GM12864 (cell line): ENCODE measurements at places on chromosomes 5 and 9.

DNA sequence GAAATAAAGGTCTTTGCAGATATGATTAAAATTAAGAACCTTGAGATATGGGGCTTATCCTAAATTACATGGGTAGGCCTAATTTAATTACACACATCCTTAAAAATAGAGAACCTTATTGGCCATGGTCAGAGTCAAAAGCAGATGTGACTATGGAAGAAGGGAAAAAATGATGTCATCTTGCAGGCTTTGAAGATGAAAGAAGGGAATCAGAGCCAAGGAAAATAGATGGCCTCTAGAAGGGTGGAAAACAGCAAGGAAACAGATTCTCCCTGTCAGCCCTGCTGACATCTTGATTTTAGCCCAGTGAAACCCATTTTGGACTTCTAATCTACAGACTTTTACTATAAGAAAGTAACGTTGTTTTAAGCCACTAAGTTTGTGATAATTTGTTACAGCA lies 37.6 kb upstream of the KCNN2 start:
- DNase-seq, result no peak

DNA sequence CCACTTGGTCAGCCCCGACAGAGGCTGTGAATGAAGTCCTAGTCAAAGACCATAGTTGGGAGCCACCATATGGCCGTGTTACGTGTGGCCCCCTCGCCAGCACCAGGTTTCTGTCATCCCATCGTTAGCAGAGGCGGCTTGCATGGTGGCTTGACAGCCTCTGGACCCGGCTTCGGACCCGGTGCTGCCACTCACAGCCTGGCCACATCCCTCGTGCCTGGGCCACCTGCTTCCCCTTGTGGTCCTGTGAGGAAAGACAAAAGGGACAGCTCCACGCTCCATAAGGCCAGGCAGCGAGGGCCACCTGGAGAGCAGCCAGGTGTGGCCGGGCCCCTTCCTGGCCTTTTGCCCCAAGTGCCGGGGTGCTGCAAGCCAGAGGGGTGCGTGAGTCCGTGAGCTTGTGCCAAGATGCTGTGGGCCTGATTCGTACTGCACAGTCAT lies 6.2 kb downstream of the NKD2 start:
- DNase-seq, result no peak

DNA sequence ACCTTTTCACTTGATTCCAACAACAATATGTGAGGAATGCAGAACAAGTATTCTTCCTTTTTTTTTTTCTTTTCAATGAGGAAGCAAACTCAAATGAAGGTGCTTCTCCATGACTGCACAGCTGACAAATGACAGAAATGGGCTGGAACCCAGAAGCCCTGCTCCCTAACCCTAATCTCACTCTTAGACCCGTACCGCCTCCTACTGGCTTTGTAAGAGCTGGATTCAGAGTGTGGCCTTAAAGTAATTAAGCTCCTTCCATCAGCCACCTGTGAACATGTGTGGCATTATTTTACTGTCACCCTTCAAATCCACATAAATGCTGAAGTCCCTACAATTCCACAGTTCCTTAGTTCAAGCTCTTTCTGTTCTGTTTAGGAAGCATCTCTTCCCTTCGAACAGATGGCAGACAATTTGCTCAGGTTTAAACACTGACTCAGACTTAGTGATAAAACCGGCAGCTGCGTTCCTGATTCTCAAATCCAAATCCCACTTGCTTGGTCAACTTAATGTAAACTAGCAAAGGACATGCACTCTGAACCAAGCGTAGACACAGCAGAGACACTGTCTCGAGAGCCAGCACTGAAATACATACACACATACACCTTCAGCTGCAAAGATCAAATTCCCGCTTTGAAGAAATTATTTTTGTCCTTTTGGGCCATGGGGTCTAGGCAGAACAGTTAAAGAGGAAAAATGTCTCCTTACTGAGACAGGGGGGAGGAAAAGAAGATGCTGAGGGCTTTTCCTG lies 316.7 kb upstream of the TLE4 start:
- no peak for DNase-seq

DNA sequence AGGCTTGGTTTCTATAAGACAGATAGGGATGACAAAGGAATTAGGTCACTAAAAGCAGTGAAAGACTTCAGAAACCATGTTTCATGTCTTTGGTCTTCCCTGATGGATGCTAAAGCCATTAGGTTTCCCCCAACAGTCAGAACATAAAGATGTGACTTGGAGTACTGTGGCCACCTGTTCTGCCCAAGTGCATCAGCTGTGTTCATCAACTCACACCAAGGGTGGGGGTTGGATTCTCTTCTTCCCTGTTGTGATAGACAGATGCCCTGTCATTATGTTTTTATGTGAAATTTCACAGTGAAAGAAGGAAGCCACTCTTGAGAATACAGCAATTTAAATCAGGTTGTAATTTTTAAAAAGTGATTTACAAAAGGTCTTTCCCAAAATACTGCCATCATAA lies 196.8 kb downstream of the SH3GL2 start:
- DNase-seq, result no peak

- no peak for DNase-seq
Measured at GRCh38 chr5:81505672-81506071, 111.7 kb upstream of the ACOT12 start.

GRCh38 chr9:128701227-128701854 lies 962 bp upstream of the PKN3 start:
- no peak for DNase-seq

- no peak for DNase-seq
Measured at GRCh38 chr9:71636143-71636839, 132.0 kb downstream of the CEMIP2 start.

DNA sequence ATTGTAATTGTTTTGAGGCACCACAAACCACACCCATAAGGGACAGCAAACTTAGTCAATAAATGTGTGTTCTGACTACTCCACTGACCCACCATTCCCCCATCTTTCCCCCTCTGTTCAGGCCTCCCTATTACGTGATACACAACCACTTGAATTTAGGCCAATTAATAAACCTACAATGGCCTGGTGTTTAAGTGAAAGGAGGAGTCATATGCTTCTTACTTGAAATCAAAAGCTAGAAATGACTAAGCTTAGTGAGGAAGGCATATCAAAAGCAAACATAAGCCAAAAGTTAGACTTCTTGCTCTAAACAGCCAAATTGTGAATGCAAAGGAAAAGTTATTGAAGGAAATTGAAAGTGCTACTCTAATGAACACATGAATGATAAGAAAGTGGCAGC lies 14.6 kb downstream of the ZBTB43 start:
- no peak for DNase-seq

DNA sequence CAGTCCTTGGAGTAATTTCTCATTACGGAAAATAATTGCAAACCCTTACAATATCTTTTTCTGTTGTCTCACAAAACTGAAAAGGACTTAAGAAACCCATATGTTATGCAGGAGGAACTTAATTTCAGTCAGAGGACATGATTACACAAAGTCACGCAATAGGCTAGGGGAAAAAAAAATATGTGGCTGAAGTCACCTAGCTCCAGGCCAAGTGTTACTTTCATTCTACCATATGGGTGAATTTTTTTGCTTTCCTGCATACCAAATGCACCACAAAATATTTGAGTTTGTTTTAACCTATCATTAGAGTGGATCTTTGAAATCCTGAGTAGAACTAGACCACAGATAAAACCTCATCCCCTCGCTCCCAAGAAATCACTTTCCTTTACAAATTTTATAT lies 523.5 kb downstream of the CAAP1 start:
- no peak for DNase-seq

DNA sequence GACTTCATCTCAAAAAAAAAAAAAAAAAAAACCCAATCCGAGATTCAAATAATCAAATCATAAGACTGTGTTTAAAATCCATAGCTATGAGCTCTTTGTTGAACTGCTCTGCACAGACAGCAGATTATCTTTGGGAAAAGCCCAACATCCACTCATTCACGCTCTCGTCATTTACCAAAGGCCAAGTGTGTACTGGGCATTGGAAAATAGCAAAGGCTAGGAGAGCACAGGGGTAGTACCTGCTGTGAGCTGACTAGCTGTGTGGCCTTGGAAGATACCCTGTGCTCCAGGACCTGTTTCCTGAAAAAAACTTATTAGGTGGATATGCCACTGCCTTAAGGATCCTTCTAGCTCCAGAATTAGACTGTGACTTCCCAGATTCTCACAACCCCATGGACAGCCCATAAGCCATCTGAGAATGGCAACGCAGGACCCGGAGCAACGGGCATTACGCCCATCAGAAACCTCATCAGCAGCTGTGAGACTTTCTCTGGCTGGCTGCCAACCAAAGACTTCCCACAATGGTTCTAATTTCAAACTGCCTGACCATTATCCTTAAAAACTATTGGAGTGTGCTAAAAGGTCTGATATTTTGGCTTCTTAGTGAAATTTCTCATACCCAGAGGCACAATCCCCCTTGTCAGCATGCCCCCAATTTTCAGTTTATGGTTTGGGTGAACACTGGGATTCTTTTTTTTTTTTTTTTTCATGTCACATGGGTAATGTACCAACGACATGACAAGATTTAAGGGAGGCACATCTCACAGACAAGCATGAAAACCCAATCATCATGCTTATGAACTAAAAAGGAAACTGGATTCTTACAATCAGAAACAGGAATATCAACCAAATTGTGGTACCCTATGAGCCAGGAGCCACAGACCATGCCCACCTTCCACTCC lies 16.8 kb downstream of the SERINC5 start:
- DNase-seq, result no peak

- no peak for DNase-seq
Measured at GRCh38 chr9:96157675-96158074, 144.3 kb downstream of the HSD17B3 start.

- peak; percentile 26 for DNase-seq
Measured at GRCh38 chr5:14870337-14871213, 1.0 kb downstream of the ANKH start.

DNA sequence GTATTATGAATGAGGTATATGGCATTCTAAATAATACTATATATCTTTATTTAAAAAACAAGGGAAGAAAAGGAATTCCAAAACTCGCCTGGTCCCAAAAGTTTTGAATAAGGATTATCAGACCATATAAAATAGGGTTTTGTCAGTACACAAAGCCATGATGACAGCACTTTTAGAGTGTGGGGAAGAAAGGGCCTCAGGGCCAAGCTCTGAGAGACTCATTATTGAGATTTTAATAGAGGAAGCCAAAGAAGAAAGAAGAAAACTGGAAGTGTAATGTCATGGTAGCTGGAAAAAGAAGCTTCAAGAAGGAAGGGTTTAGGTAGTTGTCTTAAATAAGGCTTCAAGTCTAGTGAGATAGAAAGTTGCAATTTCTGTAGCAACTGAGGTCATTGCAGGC lies 53.0 kb downstream of the FCHO2 start:
- no peak for DNase-seq

DNA sequence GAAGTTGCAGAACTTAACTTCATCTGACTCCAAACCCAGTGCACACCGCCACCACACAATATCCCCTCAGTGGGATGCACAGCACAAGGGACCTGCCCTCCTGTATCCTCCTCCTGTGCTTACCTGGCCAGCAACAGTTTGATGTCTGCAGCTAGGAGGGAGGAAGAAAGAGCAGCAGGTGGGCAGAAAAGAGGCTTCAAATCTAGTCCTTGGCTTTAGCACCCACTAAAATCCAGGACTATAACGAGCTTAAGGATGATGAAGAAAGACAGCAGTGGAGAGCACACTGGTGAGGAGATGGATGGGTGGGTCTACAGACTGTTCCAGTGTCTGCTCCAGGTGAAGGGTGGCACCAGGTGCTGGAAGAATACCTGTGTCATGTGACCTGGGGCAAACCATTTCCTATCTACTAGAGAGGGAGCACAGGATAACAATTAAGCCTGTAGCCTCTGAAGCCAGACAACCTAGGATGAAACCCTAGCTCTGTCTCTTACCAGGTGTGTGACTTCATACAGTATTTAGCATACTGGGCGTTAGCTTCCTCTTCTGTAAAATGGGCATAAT lies 100.0 kb downstream of the SH3TC2 start:
- DNase-seq, result no peak

GRCh38 chr5:41809128-41809527 lies 61.1 kb downstream of the OXCT1 start:
- no peak for DNase-seq

- DNase-seq, result no peak
Measured at GRCh38 chr5:38911933-38912332, 66.1 kb downstream of the OSMR start.

DNA sequence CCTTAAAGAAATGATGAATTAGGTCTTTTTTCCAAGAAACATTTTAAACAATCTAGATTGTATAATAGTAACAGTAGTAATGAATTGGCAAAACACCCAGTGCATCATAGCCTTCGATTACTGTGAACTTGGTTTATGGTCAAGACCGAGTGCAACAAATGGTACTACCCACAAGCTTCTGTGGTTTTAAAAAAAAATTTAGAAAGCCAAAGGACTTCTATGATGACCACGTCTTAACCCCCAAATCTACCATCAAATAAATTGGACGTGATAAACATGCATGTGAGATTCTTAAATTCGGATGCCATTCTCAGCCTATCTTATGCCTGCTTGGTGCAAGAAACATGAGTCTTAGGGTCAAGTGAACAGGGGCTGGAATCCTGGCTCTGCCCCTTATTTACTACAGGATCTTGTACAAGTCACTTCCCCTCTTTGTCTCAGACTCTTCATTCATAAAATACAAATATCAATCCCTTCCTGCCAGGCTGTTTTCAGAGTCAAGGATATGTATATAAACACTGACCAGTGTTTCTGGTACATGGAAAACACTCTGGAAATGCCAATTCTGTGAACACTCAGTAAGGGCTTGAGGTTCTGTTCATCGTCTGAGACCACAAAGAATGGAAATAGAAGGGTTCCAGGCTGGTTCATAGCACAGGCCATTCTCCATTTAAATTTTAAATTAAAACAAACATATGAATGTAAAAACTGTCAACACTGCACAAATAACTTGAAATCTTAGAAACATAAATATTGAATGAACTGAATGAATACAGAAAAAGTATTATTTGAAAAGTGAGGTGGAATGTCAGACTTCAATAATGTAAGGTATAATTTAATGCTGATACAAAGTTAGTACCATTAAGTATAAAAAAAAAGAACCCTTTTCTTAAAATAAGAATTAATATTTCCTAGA lies 107.8 kb downstream of the NR6A1 start:
- no peak for DNase-seq

DNA sequence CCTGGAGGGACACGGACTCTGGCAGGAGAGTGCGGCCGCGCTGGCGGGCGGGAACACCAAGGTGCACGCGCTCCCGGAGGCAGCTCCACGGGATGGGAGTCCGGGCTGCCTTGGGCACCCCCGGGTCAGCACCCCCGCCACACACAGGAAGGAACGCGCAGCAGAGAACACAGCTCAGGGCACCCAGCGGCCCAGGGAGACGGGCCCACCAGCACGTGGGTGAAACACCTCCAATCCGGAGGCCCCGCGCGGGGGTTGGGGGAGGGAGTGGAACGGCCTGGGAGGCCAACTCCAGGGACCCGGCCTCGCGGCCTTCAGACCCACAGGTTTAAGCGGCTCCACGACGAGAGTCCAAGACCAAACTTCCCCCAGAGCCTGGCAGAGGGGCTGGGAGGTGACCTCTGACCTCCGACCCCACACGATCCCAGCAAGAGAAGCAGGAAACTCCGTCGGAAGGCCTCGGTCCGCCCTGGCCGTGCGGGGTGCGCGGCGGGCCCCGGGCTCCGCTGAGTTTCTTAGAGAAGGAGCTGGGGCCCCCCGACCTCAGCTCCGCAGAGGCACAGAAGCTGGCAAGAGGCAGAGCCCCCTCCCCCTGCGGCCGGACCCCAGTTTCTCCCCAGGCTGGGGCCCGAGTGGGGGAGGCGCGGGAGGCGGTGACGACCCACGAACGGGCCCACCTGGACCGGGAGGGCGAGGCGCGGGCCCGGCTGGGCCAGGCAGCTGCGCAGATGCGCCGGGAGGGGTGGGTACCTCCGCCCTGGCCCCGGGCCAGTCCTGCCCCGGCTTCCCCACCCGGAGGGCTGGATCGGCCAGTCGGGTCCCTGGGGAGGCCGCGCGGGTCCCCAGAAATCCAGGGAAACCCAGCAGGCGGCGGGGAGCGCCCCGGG lies 851 bp downstream of the NACC2 start:
- DNase-seq, result no peak

GRCh38 chr5:158881091-158881880 lies 218.4 kb downstream of the EBF1 start:
- DNase-seq, result no peak
